Stimulated activated naive CD8-positive, alpha-beta T cell treated with anti-CD3 and anti-CD28 coated beads, Interleukin-15, Interleukin-2, amounts not matched to agents 100 U/mL and 50 U/mL, for 24 hours (primary cell): ENCODE measurements at places on chromosomes 16 and 17.

DNA sequence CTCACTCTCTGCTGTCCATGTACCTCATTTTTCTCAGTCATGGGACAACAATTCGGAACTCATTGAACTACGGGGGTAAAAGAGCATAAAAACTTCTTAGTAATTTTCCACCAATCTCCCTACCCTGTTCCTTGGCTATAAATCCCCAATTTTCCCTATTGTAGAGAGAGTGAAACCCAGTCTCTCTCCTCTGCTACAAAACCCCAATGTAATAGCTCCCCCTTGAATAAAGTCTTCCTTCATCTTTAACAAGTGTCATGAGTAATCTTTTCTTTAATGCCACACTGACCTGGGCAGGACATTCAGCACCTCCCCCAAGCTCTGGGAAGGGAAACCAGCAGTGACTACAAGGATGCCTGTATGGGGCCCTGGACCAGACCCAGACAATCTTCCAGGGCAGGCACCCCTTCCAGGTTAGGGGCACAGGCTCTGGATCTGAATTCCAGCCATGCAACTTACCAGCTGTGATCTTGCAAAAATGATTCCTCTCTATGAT, 10.2 kb upstream of the EIF1 start:
- DNase-seq: peak; percentile 53

GRCh38 chr17:69451416-69452394, 37.2 kb downstream of the MAP2K6 start:
- no peak for DNase-seq

DNA sequence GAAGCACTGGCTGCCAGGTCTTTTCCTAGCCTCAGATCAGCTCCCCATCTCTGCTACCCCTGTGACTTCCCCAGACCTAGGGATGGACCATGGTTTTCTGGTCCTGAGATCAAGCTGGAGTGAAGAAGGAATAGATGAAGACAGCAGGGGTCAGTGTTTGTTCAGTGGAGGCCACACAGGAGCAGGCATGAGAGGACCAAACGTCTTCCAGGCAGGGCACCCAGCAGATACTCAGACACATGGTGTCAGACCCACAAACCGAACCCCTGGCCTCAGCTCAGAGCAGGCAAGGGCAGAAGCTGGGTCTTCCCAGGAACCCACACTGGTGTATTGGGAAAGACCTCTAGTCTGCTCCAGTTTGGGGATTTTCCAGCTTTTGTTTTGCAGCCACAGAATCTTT, 189.7 kb downstream of the IRX5 start:
- no peak for DNase-seq

DNA sequence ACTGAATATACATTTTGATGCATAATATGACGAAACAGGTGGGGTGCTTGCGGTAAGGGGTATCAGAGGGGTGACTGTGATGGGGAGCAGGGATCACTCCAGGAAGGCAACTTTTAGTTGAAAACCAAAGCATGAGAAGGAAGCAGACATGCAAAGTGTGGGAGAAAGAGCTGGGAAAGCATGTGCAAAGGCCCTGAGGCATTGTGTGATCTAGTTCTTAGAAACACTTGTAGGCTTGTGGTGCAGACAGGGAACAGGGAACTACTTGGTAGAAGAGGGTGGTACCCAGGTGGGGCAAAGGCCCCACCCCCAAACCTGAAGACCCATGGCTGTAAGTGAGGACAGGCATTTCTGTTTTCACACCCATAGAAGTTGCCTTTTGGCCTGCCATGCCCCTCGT, 459.9 kb upstream of the EEF2KMT start:
- no peak for DNase-seq

DNA sequence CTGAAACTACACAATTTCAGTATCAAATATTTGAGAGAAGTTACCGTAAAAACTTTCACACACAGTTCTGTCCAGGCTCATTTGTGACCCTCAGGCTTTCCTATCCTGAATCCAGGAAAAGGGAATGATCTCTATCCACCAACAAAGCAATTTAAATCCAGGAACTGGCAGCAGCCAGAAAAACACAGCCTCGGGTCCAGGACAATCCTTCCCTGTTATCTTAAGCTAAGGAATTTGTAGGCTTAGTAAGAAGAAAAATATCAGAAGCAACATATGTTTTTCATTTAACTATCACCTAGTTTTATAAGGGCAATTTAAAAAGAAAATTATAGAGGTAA, 47.1 kb downstream of the TEX2 start:
- DNase-seq: no peak

GRCh38 chr17:4420692-4421131, 13.0 kb upstream of the SPNS3 start:
- DNase-seq: peak; percentile 58

DNA sequence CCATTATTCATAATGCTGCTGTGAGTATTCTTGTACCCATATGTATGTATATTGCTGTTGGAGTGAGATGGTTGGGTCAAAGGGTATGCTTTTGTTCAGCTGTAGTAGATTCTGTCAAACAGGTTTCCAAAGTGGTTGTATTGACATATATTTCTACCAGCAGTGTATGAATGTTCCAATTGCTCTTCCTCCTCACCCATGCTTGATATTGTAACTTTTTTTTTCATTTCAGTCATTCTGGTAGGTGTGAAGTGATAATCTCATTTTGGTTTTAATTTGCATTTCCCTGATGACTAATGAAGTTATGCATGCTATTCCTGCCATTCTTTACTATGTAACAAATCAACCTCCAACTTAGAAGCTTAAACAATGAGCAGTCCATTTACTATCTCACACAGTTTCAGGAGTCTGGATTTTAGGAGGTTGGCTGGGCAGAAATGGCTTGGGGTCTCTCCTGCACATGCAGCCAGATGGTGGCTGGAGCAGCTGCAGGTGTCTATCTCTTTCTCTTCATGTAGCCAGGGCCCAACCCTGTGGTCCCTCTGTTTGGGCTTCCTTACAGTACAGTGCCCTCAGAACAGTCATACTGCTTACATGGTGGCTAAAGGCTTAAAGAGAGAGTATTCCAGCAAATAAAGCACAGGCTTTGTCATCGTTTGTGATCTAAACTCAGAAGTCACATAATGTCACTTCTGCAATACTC, 21.2 kb downstream of the ERAL1 start:
- DNase-seq: no peak

DNA sequence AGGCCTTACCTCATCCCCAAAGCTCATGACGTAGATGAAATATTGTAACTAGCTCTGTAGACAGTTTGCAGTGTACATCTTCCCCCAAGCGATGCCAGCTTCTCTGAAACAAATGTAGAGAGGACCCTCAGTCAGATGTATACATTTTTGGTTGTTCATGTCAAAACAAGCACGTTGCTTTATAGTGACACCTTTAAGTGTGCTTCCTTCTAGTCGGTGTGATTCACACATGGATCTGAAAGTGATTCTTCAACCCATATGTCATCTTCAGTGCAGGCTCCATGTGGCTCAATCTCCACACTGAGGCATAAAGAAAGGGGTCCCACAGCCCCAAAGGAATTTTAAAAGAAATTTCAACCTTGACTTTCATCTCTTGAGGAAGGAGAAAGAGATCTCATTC, 30.9 kb upstream of the CLEC19A start:
- DNase-seq: no peak

- no peak for DNase-seq
Measured at GRCh38 chr16:11640987-11641817, 27.1 kb upstream of the SNN start.
